ENCODE measurements at places on chromosomes 3 and 15. TPM values are rescaled to one million over a fixed set of nuclear protein-coding genes. Genes with fewer than 3 reads are reported as not detected.

The HYAL3 gene
- 1.5 TPM for polyA plus RNA-seq

The FBXO40 gene
- polyA plus RNA-seq, result 0.11 TPM

The CADM2 gene
- 0.48 TPM for polyA plus RNA-seq

The CP gene
- 2.1 TPM for polyA plus RNA-seq

The FAM107A gene
- 14.0 TPM for polyA plus RNA-seq

The SERPINI2 gene
- not detected for polyA plus RNA-seq

The GOLGA8S gene
- 0.11 TPM for polyA plus RNA-seq

GRCh38 chr15:68316061-68316804, 38.7 kb downstream of the FEM1B start:
- DNase-seq, result peak; percentile 25

DNA sequence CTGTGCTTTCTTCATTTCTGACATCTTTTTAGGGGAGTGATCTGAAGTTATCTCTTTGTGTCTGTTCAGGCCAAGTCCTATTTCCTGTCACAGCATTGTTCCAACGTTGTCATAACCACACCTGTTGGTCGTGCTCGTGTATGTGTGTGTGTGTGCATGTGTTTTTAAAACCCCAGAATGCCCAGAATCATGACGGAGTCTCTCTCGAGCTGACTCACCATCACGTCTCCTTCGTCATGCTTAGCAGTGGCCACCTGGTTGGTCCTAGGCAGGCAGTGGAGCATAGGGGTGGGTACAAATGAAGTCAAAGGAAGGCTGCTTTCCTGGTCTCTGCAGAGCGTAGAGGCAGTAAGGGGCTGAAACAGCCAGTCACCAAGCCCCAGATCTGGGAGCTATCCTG, 126.8 kb upstream of the ABHD17C start:
- DNase-seq, result no peak

- no peak for DNase-seq
These were observed 788.9 kb upstream of the ARRDC4 start for GRCh38 chr15:97171556-97171955.

DNA sequence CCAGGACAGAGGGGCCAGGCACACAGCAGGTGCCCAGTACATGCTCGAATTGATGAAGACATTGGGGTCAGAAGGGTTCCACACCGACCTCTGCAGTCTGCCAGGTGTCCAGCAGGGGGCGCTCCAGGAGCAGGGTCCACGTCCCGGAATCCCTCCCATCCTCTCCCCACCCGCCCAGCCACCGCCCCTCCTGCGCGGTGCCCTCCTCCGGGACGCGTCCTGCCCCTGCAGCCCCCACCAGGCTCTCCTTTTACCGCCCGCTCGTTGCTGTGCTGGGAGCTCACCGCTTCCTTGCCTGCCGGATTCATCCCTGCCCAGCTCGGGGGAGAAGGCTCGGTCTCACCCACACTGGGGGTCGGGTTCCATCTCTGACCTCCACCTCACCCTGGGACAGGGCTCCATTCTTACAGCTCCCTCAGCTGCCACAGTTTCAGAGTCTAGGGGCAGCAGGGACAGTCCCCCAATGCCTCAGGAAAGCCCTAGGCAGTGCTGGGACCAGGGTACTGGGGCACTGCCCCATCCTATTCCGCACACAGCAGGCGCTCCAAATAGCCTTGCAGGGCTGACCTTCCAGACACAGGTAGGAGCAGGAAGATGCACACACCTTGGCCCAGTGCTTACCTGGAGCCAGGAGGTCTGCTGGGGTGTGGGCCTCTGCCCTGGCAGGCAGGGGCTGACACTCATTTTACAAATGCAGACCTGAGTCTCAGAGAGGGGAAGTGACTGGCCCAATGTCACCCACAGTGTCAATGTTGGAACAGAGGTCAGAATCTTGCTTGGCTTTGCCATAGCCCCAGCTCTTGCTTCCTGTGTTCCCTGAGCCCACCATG, 31.0 kb downstream of the GRIP2 start:
- peak; percentile 84 for DNase-seq

DNA sequence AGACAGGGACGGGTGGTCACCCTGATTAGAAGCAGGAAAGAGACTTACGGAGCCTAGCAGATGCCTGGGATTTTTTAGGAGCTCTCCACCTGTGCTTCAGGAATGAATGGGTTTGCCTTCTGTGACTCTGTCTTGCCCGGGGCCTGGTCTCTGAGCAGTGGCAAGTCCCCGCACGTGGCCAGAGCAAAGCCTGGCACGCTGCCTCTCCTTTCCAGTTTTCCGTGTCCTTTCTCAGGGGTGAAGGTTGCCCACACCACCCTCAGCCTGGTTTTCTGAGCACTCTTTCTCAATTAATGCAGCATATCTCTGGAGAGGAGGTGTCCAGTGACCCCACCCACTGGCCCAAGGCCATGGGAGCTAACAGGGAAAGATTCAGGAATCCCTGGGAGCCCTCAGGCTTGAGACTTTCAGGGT, 14.5 kb upstream of the CHST14 start:
- peak; percentile 61 for DNase-seq

GRCh38 chr3:13504161-13504831, 24.2 kb downstream of the HDAC11 start:
- no peak for DNase-seq

DNA sequence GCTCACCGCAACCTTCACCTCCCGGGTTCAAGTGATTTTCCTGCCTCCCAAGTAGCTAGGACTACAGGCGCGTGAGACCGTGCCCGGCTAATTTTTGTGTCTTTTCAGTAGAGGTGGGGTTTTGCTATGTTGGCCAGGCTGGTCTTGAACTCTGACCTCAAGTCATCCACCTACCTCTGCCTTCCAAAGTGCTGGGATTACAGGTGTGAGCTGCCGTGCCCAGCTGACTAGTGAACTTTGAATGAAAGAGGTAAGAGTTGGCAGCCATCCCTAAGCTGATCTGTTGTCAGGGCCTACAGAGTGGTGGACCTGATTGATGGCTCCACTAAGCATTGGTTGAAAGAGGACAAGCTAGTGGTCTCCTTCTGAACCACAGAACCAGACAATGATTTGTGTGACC, 15.3 kb downstream of the PXK start:
- no peak for DNase-seq

DNA sequence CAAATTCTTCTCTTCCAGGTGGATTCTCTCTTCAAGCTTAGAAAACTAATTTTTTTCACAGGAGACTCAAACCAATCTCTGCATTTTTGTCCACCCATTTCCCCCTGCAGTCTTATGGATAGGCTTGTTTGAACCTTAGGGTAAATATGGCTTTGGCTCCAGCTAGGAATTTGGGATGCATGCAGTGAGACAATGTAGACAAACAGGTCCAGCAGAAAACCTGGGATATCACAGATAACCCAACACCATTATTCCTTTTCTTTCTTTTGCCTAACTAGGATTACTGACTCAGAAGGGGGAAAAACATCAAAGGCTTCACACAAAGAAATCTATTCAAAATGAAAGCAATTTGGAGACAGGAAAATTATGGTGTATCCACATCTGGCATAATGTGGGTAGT, 11.2 kb upstream of the SEMA5B start:
- no peak for DNase-seq

- no peak for DNase-seq
These were observed 130.6 kb downstream of the CCNL1 start for GRCh38 chr3:157029365-157029790.

DNA sequence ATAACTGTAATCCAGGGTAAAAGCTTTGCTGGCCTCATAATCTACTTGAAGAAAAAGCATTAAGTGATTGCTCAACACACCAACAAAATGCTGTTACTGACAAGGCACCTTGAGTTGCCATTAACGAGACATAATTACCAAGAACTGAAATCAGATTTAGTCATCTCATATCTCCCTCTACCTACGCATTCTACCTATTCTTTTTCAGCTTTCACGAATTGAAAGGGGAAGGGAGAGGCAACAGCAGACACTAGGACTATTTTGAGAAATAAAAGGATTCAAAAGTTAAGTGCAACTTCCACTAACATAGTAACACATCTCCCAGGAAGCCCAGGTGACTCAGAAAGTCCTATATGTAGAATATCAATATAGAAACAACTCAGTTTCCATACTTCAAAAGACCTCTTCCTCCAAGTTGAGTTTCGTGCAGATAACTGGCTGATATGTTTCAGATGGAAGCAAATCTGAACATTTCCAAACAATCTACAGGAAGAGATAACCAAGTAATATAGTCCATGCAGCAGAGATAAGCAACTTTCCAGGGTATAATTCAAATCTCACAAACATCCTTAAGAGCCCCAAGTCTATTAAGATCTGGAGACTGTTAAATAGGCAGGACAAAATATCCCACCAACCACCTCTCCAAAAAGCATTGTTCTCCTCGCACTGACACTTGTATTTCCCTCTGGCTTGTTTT, 1.9 kb downstream of the OSBPL10 start:
- no peak for DNase-seq

DNA sequence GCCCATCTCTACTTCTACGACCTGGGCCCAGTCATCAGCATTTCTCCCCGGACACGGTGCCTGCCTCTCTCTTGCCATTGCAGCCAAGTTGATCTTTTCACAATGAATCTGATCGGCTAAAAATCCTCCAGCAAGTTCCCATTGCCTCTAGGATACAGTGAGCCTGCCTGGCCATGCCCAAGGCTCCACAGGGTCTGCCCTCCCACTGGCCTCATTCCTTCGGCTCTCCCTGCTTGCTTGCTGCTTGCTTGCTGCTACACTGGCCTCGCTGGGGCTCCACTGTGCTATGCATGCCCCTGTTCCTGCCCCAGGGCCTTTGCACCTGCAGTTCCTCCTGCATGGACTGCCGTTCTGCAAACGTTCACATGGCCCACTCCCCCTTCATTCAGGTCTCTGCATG, 2.0 kb downstream of the ABTB1 start:
- peak; percentile 24 for DNase-seq

GRCh38 chr15:64355348-64355943, 527 bp downstream of the CSNK1G1 start:
- no peak for DNase-seq

GRCh38 chr3:58025837-58026569, 17.8 kb downstream of the FLNB start:
- DNase-seq, result no peak

DNA sequence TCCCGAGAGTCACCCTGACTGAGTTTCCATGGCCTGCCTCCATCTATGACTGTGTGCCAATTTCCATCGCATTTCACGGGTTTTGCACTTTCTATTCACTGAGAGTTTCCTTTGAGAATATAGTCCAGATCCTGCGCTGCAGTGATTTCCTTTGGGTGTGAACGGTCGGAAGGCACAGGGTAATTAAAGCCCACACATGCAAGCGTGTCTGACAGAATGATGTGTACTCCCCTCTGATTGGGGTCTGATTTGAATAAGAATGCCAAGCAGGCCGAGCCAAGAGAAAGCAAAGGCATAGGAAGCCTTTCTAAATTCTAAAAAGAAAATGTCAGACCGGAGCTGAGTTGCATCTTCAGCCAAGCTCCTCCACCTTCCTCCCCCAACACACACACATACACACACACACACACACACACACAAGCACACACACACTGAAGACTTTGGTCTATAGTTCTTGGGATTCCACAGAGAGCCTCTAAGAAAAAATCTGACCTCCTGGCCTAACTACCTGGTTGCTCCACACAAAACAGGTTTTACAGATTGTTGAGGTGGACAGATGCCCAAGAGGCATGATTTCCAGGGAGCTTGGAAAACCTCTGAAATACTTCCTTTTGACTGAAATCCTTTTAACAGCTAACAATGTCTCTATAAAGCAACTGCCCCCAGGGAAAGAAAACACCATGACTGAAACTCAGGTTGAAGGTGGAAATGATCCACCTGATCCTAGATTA, 59.7 kb upstream of the LRRN1 start:
- DNase-seq, result no peak

DNA sequence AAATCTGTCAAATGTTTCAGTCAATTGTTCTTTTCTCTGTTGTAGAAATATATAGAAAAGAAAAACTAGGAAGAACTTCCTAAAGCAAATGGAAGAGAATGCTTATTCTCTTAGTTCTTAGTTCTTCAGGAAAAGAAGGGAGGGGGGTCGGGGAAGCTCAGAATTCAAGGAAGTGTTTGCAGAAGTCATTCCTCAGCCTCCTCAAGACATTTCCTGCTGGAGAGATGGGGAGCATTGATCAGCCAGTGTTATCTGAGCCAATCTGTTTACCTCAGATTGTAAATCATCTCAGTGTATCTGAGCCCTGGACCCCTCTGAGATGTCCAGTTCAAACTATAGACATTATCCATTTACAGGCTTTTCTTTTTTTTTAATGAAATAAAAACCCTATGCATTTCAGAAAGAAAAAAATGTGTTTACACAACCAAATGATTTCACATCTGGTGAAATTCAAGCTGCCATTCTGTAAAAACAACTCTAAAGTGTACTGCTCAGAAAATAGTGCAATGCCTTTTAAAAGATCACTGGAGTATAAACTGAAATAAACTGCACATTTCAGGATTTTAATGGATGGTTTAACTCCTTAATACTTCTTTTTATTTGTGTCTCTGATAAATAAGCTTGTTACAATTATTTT, 460.7 kb downstream of the ROBO1 start:
- DNase-seq, result no peak

- no peak for DNase-seq
These were observed 81.3 kb downstream of the APBA2 start for GRCh38 chr15:28967066-28967465.

GRCh38 chr3:45506084-45506483, 88.5 kb upstream of the LIMD1 start:
- no peak for DNase-seq

DNA sequence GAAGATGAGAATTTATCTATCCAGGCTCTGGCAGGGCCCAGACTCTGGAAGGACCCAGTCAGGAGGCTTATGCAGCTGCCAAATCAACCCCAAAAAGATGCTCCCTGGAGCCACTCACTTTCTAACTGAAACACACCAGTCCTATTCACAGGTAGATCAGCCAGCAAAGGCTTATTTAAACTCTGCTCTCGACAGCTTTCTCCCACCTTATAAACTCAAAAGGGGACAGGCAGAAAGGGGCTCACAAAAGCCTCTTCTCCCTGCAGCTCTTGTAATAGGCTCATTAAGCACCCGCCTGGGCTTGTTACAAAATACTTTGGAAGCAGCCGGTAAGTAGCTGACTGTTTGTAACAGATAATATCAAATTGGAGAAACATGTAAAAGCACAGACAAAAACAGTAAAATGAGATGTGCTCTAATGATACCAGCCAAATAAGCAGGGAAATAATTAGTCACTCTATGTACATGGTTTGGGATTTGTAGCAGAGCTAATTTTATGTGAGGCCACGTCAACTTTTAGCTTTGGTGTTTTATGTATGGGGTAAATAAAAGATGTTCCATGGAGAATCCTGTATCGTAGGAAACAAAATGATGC, 213.8 kb downstream of the NR2F2 start:
- DNase-seq, result no peak

GRCh38 chr15:60057554-60057953, 53.4 kb downstream of the FOXB1 start:
- no peak for DNase-seq

DNA sequence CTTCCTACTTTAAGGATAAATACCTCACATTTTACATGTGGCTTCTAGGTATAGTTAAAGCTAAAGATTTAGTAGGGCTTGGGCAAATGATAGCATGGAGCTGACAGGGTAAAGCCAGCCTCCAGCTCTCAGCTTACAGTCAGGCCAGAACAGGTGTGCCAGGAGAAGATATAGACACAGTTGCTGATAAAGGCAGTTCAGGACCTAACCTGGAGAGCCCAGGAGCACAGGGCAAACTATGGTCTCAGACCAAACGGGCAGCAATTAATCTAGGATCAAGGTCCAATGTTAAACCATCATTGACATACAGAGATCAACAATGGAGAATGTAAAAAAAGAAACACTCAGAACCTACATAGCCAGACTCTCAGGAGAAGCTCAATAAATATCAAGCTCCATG, 4.0 kb downstream of the WDR49 start:
- DNase-seq, result no peak
